ENCODE measurements at places on chromosomes 7 and 10. TPM values are rescaled to one million over a fixed set of nuclear protein-coding genes. Genes with fewer than 3 reads are reported as not detected.

- H3K4me3 ChIP-seq: no peak overlapping the region
- DNase-seq: no peak
- H3K27ac ChIP-seq: no peak overlapping the region
- no peaks in the 10 kb centered on the region for H3K4me1 ChIP-seq
- no peaks in the 10 kb centered on the region for H3K36me3 ChIP-seq
- no peaks in the 10 kb centered on the region for H3K27me3 ChIP-seq
Measured at GRCh38 chr10:107611115-107611514, 446.6 kb upstream of the SORCS1 start.

- peaks cover 10% of the 10 kb centered on the region for H3K27me3 ChIP-seq
- no peak overlapping the region for H3K4me3 ChIP-seq
- H3K4me1 ChIP-seq: no peaks in the 10 kb centered on the region
- no peak overlapping the region for H3K27ac ChIP-seq
Measured at GRCh38 chr10:2964632-2965296, 102.6 kb upstream of the PFKP start.

Gene MMD2
- not detected for total RNA-seq

Gene ENO4
- not detected for total RNA-seq

DNA sequence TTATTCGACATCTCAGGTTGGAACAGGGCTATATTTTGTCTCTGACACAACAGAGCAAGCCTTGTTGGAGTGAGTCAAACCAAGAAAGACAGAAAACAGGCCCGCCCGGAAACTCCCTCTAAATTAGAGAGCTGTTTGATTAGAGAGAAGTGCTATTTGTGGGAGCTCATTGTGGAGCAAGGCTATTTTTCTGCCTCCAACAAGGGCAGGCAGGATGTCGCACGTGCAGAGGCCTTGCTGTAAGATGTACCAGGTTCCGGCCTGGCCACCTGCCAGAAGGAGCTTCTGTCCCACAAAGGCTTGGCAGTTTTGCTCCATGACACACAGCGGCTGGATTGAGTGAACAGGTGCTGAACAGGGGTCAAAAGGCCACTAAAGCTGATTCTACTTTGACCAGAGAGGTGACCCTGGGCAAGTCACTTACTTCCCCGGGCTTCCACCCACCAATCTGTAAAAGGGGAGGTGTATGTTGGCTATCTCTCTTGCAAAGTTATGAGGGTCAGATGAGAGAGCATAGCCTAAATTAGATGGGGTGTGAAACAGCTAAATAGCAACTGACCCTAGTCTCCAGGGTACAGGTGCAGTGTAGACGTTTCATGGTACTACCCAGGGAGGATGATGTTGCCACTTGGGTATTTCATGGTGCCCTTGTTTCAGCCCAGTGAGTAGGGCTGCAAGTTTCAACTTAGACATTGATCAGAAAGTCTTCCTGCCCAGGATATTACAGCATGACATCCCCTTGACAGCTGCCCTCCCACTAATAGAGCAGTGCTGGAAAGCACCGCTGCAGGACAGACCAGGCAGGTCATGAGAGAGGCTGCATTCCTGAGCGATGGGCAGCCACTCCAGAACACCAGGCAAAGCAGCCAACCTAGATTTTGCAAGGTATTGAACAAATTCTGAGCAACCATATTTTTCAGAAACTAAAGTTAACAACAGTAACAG, 62.0 kb downstream of the VSTM4 start:
- DNase-seq: no peak
- no peak overlapping the region for H3K4me3 ChIP-seq
- peaks cover 5% of the 10 kb centered on the region for H3K27me3 ChIP-seq
- no peaks in the 10 kb centered on the region for H3K36me3 ChIP-seq
- H3K27ac ChIP-seq: no peak overlapping the region
- no peaks in the 10 kb centered on the region for H3K4me1 ChIP-seq

Gene CUL2
- 38.7 TPM for total RNA-seq
